ENCODE measurements at places on chromosomes 1 and 21.
A peak's percentile ranks its signal among the peaks of the same experiment; 100 is the strongest.

- no peak for DNase-seq
Observed at GRCh38 chr1:164092603-164093353, 466.2 kb upstream of the PBX1 start.

DNA sequence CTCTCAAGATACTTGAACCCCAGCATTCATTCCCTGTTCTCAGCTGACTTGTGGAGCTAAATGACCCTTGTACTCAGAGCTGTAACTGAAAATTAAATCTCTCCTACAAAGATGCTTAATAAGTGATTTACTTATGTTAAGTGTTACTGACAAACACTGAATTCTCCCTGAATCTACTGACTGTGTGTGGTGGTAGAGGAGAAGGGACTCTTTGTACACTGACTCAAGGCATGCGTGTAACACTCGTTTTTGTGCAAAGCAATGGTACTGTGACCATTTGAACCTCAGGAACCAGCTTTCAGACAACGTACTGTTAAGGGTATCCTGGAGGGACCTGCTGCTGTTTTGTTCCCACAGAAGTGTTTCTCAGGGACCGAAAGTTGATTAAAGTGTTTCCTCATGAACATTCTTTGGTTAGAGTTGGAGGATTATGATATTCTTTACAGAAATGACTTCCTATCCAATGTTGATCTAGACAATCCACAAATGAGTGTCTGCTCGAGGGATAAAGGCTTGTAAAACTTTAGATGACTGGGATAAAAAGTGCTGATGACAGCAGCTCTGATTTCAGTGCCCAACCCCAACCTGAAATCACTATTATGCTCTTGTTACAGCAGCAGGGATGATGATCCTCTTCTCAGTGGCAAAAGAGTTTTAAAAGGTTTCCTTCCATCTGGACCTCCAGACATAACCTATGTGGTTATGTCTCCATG is 12.8 kb downstream of the RGL1 start:
- no peak for DNase-seq

DNA sequence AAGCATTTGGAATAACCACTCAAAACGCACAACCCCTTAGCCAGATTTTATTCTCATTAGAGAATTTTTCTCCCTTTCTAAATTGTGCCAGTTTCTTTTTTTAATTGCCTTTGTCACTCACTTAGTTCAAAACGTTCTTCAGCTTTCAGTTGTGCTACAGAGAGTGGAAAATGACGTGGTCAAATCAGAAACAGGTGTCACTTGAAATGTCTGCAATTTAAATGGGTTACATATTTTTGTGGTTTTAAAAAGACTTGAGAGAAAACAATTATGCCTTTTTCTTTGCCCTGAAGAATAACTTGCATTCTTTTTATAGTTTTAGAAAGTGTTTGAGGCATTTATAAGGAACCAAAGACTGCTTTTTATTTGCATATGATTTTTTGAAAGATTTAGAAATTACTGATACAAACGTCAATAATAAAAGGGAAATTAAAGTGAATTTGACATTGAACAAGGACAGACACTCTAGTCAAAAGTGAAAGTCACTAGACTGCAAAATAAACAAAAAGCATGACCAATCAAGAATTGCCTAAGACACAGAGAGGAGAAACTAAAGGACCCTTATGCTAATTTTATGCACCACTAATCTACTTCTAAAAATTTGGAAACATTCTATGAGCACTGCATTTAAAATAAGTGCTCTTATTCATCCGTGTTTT is 191.0 kb downstream of the TPR start:
- no peak for DNase-seq

GRCh38 chr1:200590001-200590400 is 30.6 kb downstream of the KIF14 start:
- DNase-seq, result no peak

DNA sequence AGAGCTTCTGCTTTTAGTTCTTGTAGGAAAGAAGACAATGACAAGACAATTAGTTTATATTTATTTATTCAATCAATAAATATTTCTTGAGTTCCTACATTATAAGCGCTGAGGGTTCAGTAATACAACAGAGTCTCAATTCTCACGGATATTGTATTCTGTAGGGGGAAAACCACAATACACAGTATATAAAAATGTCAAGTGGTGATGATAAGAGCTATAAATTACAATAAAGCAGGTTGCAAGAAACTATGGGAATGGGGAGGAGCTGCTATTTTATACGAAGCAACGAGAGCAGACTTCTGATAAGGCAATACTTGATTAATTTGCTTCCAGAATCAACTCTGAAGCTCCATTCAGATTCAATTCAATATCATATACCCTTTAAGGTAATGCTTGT is 10.6 kb upstream of the XCL1 start:
- DNase-seq, result no peak

GRCh38 chr1:182441719-182442118 is 8.2 kb upstream of the RGSL1 start:
- no peak for DNase-seq

DNA sequence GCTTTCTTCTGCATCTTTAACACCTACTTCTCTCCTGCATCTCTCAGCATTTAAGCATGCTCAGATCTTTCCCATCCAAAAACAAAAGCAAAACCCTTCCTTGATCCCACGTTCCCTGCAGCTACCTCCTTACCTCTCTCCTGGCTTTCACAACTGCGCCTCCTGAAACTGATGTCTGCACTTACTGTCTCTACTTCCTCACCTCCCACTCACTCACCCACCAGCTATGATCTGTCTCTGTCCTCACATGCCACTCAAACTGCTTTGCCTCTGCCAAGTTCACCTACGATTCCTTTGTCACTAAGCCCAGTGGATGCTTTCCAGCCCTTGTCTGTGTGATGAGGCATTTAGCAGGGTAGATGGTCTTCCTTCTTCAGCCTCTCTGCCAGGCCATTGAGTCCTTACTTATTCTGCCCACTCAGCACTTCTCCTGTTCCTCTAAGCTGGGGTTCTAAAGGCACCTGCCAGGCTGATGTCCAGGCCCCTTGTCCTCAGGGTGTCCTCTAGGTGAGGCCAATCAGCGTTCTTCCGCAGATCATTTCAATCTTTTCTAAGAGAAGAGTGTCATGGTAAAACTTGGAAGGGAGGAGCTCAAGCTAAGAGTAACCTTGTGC is 10.0 kb upstream of the GJB3 start:
- no peak for DNase-seq

DNA sequence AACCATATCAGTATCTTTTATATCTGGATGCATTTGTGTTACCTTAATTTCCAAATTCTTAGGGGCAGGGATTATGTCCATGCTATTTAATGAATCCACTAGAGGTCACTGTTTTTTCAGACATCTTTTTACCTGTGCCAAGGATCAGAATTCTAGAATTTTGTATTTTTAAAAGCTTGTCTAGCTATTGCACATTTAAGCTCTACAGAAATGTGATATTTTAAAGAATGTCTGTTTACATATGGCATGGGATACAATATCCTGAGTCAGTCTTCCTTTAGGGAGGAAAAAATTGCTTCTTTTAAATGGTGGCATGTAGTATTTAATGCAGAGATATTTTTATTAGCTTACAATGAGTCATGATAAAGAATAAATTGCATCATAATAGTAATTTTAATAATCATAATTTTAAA is 11.3 kb downstream of the RPAP2 start:
- no peak for DNase-seq

GRCh38 chr1:29820401-29820800 is 584.1 kb downstream of the PTPRU start:
- DNase-seq, result no peak

DNA sequence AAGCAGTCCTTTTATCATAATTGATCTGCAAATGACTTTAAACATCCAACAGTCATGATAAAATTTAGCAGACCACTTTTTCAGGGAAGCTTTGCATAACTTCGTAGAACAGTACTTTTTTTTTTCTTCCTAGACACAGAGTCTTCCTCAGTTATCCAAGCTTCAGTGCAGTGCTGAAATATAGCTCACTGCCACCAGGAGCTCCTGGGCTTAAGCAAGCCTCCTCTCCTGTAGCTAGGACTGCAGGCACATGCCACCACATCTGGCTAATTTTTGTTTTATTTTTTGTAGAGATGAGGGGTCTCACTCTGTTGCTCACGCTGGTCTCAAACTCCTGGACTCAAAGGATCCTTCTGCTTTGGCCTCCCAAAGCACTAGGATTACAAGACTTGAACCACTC is 3.8 kb downstream of the F13B start:
- DNase-seq, result no peak

DNA sequence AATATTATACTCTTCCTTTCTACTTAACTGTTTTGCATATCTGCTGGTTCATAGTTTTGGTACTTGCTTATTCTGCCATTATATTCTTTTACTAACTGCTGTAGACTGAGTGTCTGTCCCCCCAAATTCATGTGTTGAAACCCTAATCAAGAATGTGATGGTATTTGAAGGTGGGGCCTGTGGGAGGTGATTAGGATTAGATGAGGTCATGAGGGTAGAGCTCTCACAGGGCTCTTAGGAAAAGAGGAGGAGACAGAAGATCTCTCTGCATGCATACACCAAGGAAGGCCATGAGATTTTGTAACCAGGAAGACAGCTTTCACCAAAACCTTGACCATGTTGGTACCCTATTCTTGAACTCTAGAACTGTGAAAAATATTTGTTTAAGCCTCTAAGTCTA is 354.1 kb upstream of the B3GALT2 start:
- DNase-seq, result no peak

DNA sequence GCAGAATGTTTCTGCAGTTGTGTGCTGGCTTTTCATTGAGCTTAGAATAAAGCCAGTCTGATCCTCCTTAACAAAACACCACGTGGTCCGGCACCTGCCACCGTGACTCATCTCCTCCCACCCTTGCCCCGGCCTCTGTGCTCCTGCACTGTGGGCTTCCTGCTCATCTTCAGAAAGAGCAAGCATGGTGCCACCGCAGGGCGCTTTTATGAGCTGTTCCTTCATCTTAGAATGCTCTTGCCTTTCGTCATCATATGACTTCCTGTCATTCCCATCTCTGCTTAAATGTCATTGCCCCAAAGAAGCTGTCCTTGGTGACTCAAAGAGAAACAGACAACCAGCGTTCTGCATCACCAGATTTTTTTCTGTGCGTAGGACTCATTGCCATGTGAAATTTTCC is 117.8 kb downstream of the HHAT start:
- no peak for DNase-seq

- DNase-seq, result no peak
Observed at GRCh38 chr21:25722631-25723030, 12.1 kb downstream of the ATP5PF start.

DNA sequence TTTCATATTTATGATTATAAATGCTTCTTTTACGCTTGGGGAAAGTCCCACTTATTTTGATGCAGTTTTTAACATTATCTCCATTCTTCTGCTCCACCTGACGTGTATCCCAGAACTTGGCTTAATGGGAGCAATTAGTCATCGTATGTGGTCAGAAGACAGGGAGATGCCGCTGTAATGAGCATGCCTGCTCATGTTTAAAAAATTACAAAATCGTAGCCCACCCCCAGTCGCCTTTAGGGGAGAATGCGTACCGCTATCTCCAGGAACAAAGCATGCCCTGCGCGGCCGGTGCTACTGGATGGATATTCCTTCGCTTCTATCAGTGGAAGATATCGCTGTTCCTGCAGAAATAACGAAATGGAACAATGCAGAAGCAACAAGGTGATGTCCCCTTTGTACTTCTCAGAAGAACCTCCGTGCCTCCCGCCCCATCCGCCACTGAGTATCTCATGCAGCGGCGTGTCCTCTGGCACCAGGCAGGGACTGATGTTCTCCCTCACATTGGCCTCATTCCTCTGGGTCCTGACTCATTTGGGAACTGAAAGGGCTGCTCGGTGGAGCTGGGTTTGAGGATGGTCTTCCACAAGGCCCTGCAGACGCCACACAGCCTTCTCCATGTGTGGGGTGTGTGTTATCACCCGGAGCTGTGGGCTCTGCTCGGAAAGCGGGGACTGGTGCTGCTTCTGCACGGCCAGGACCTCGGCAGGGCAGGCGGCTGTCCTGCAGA is 116.3 kb upstream of the COL6A1 start:
- DNase-seq, result no peak

DNA sequence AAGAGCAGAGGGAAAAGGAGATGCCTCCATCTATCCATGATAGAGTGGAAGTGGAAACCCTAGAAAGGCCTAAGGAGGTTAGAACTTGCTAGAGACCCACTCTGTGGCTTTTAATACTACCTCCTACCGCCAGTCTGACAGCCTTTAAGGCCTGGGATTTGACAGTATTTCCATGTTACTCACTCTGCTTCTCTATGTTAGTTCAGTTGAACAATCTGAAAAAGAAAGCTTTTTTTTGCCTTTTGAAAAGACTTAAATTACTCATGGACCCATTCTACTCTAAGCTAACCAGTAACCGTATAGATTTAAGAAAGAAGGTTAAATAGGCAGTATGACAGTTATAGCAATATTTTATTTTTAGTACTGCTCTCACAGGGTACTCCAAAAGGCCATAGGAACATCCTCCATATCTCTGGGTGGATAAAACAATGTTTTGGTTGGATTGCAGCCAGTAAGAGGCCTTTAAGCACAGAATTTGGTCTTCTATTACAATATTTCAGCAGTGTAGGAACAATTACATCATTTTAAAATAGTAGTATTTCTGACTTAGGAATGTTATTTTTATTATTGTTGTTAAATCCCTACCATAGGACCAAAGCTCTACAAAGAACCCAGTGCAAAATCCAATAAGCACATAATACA is 15.9 kb upstream of the GPR25 start:
- DNase-seq, result no peak

- DNase-seq, result no peak
Observed at GRCh38 chr1:24317081-24317480, 2.1 kb upstream of the GRHL3 start.

- DNase-seq, result no peak
Observed at GRCh38 chr21:15840406-15840805, 110.6 kb downstream of the USP25 start.

GRCh38 chr21:19874521-19874920 is 1123.7 kb upstream of the NCAM2 start:
- DNase-seq, result no peak

GRCh38 chr1:94237291-94238226 is at the start of gene ARHGAP29:
ARHGAP29 (minus strand) TSS chr1:94237584; CDS start chr1:94231611, 5,973 bp downstream.
- peak; percentile 82 for DNase-seq

GRCh38 chr1:54088385-54088784 is 35.0 kb downstream of the TCEANC2 start:
- no peak for DNase-seq

DNA sequence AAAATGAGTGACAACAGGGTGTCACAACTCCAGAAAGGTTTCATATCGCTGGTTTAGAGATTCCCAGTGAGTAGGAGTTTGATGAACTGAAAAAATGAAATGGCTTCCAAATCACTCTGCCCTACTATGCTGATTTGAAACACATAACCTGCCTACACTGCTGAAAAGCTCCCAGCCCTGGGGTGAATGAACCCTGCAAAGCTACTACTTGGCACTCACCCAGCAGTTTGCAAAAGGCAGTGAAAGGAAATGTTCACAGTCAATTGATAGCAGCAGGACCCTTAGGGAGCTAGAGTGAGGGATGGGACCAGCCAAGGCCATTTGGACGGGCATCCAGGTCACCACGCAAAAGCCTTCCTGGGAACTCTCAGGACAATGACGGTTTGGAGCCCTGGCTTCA is 44.4 kb upstream of the SRP9 start:
- no peak for DNase-seq

- DNase-seq, result no peak
Observed at GRCh38 chr1:155120253-155120652, 7.4 kb upstream of the EFNA1 start.

GRCh38 chr1:50780797-50781196 is 179.3 kb downstream of the FAF1 start:
- no peak for DNase-seq

Measured in SK-N-DZ (cell line).